ENCODE measurements at places on chromosomes 7 and 10.

DNA sequence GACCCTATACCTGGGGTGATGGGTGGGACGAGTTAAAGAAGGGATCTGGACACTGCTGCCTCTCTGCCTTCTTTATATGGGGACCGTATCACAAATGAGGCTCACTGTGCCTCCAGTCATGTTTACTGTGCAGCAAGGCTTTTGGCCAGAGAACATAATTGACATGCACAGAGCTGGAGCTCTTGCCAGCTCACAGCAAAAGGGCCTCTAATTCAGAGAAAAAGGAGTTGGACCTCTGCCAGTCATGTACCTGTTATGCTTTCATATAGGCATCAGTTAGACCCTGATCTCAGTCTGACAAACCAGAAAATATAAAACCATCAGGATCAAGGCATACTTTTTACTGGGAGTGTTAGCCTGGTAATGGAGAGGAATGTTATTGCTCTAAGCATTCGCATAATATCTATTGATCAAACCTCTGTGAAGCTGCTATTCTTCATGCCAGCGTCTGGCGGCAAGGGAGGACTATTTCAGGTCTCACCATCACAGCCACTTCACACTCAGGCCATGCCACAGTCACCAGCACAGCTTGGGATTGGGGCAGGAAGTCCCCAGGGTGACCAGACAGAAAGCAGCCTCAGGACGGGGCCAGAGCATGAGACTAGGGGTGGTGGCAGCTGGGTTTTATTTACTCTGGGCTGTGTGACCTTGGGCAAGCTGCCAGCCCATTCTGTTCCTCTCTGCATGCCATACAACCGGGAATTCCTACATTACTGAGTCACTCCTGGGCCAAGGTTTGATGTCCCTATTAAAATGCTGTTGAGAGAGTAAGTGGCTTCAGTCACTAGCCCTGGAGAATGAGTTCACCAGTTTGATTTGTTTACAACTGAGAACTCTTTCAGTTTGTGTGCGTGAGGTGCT lies 90.1 kb downstream of the NPSR1 start:
- DNase-seq: no peak

DNA sequence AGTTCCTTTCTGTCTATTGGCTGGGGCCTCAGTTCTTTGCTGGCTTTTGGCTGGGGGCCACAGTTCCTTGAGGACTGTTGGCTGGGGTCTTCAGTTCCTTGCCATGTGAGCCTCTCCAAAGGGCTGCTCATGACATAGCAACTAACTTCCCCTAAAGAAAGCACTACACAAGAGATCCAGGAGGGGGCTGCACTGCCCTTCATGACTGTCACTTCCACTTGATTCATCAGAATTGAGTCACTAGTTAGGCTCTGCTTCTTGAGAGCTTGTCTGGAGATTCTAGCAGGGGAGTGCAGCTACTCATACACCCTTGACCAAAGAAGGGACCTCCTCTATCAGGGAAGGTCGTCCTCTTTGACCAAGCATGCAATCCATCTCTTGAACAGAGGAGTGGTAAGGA lies 38.0 kb upstream of the MKX start:
- peak; percentile 6 for DNase-seq

- DNase-seq: no peak
Observed at GRCh38 chr10:44264244-44264643, 120.7 kb downstream of the CXCL12 start.

GRCh38 chr10:101830322-101831168 lies 12.3 kb upstream of the OGA start:
- peak; percentile 80 for DNase-seq

- DNase-seq: no peak
Observed at GRCh38 chr10:130933008-130933390, 378.5 kb downstream of the TCERG1L start.

DNA sequence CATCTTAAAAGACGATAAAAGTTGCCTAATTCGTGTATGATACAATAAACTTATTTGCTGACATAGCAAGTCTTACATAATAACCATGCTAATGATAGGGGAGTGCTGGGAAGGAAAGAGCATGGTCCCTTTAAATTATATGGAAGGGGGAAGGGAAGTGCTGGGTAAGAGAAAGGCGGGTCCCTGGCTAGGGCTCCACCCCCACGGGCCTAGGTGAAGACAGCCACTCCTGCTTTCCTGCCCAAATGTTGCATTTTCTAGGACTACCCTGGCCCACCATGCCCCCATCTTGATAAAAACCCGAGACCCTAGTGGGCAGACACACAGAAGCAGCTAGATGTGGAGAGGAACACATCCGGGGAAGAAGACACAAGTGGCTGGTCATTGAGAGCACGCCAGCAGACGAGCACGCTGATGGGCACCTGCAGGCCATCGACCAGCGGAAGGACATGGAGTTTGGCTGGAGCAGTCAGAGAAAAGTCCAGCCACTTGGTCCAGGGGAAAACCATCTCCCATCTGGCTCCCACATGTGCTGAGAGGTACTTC lies 328.7 kb downstream of the ARL4A start:
- DNase-seq: no peak

Measured in stimulated activated CD4-positive, alpha-beta T cell treated with anti-CD3 and anti-CD28 coated beads, Interleukin-4, amount 100 ng/mL, for 48 hours (primary cell).